Uterus (tissue), 4 donors: ENCODE measurements at places on chromosomes 7 and 10. TPM values are rescaled to one million over a fixed set of nuclear protein-coding genes. Genes with fewer than 3 reads are reported as not detected.

DNA sequence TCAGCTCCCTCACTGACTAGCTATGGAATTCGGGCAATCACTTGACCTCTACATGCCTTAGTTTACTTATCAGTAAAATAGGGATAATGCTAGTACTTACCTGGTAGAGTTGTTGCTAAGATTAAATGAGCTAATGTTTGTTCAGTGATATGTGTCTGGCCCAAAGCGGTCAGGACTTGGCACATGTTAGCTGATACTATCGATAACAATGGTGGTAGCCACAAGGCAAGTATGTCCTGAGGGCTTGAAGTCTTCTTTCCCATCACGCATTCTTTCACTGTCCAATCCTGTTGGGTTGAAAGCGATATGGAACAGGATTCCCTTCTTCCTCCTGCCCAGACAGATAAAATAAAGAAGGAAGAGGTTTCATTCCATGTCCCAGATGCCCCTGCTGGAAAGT, 25.5 kb upstream of the MXI1 start:
- DNase-seq, result no peak

DNA sequence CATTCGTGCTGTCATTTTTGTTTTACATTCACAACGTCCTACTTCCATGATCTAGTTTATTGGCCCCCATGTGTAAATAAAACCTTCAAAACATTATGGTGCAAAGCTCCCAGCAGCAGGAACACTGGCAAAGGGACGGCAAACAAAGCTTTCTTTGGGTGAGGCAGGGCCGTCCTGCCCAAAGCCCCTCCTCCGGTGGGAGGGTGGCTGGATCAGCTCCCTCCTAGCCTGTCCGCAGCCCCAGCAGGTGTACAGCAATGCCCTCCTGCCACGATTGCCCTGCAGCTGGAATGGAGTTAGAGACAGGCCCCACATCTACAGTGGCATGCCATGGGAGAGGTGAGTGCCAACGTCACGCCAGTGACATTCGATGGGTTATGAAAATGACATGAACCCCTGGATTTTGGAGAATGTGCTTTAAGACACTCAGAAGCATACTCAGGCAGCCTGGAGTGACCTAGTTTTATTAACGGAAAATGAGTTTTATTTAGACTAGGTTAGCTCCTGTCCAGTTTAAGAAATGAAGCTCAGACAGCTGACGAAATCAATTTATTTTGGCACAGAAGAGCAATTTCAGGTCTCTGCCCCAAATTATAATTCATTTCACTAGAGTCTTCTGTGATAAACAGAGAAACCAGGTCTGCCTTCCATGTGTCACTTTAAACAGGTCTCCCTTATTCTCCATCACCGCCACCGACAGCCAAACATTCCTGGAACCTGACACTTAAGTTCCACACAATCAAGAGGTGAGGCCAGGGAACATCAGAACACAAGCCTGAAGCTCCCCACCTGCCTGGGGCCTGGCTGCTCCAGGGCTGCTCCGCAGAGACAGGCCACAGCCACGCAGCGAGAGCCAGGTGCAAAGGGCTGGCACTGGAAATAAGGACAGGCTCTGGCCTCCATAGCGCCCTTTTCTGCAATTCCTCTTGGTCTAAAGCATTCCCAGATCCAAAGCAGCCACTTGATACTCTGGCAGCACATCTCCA, 50.1 kb downstream of the VOPP1 start:
- DNase-seq, result no peak

Gene FOXI2
- not detected for total RNA-seq

GRCh38 chr10:50501478-50501877, 122.3 kb downstream of the SGMS1 start:
- DNase-seq, result no peak

GRCh38 chr7:108415821-108416536, 40.3 kb downstream of the NRCAM start:
- DNase-seq, result no peak
